Cerebellar cortex (tissue), 1 donor: ENCODE measurements at places on chromosomes 16 and 17.

GRCh38 chr17:17749025-17749772 lies 67.9 kb downstream of the RAI1 start:
- DNase-seq = no peak

GRCh38 chr16:85126705-85127378 lies 14.6 kb upstream of the CIBAR2 start:
- peak; percentile 97 for DNase-seq

DNA sequence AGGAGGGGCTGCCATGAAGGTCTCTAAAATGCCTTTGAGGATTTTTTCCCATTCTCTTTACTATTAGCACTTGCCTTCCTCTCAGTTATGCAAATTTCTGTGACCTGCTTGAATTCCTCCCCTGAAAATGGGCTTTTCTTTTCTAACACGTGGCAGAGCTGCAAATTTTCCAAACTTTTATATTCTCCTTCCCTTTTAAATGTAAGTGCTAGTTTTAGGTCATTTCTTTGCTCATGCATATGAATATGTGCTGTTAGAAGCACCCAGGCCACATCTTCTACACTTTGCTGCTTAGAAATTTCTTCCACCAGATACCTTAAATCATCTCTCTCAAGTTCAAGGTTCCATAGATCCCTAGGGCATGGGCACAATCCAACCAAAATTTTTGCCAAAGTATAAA lies 11.8 kb downstream of the CLEC10A start:
- DNase-seq = no peak

DNA sequence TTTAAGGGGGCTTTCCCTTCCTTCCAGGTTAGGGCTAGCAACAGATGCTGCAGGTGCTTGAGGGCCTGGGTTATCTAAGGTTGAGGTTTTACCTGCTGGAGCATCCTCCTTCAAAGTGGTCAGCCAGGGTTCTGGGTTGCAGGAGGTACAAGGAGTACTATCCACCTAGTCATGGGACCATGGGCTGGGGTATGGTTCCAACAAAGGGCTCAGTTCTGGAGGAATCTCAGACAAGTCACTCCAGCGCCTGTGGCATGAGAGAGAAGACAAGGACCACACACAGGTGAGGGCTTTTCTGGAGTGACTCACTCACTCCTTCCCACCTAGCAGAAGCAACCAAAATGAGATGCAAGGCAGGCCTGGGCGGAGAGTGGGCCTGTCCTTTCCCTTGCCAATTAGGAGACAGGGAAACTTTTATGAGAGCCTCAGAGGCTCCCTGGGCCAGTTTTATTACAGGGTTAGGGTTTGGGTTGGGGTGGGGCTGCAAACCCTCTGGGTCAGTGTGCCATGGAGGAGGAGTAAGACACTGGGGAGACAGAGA lies 2.2 kb downstream of the MYO19 start:
- DNase-seq = no peak

- DNase-seq = no peak
Observed at GRCh38 chr17:74968361-74968780, 4.2 kb downstream of the HID1 start.

GRCh38 chr17:49748223-49748622 lies 15.7 kb downstream of the FAM117A start:
- DNase-seq = no peak

- no peak for DNase-seq
Observed at GRCh38 chr17:47318197-47318918, 5.4 kb upstream of the EFCAB13 start.

- DNase-seq = no peak
Observed at GRCh38 chr16:67120025-67120424, 10.3 kb downstream of the PHAF1 start.

GRCh38 chr16:87853411-87854052 lies 15.8 kb downstream of the SLC7A5 start:
- DNase-seq = peak; percentile 87

DNA sequence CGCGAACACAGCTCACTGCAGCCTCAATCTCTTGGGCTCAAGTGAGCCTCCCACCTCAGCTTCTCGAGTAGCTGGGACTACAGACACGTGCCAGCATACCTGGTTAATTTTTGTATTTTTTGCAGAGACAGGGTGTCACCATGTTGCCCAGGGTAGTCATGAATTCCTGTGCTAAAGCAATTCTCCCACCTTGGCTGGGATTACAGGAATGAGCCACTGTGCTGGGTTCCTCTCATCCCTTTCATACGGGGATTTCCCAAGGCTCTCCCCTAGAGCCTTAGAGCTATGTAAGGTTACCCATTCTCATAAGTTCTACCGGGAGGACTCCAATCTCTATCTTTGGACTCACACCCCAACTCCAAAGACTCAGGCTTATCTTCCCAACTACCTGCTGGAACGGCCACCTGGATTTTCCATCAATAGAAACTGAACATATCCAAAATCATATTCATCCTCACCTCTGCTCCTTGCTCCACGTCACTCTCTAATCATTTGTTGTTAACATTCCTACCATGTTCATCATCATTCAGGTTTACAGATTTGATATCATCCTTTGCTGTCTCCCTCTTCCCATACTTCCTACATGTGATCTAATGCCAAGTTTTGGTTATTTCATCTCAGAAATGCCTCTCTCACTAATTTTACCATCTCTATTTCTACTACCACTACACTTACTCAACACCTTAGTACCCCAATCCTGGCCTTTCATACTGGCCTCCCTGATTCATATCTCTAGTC lies 92.5 kb downstream of the NCOR1 start:
- DNase-seq = no peak

DNA sequence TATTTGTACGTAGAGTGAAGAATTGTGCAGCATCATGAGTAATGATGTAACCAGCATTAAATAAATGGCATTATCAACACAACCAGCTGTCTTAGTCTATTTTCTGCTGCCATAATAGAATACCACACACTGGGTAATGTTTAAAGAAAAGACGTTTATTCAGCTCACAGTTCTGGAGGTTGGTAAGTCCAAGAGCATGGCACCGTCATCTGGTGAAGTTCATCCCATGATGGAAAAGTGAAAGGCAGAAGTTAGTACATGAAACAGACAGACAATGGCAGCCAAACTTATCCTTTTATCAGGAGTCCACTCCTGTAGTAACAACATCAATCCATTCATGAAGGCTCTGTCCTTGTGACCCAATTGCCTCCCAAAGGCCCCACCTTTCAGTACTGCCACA lies 6.3 kb upstream of the GOSR2 start:
- DNase-seq = no peak
